SJSA1 (cell line): ENCODE measurements at places on chromosomes 7 and 10. TPM values are rescaled to one million over a fixed set of nuclear protein-coding genes. Genes with fewer than 3 reads are reported as not detected.
A peak's percentile ranks its signal among the peaks of the same experiment; 100 is the strongest.

The GALNT17 gene
- not detected in 2 replicates for total RNA-seq

The LFNG gene
- 0.97 and 2.4 TPM in 2 replicates for total RNA-seq

The GIMAP4 gene
- not detected in 2 replicates for total RNA-seq

- H3K27ac ChIP-seq: 0 out of 2 replicates have a peak overlapping the region, but pooled peaks have one; percentile 9
- H3K4me3 ChIP-seq: no peak overlapping the region
- H3K36me3 ChIP-seq: no peaks in the 10 kb centered on the region
- no peaks in the 10 kb centered on the region for H3K27me3 ChIP-seq
- peaks cover 11% of the 10 kb centered on the region; the same call in 1 of the 2 replicates for H3K4me1 ChIP-seq
Observed at GRCh38 chr7:28685242-28685643, 272.9 kb downstream of the TRIL start.

- no peak for DNase-seq
- peaks cover 8% of the 10 kb centered on the region for H3K36me3 ChIP-seq
Observed at GRCh38 chr10:126955934-126956711, 50.9 kb downstream of the DOCK1 start.

GRCh38 chr10:49500412-49500811, 38.5 kb downstream of the ERCC6 start:
- H3K36me3 ChIP-seq: peaks cover 7% of the 10 kb centered on the region; the same call in 1 of the 2 replicates
- DNase-seq: no peak
- no peak overlapping the region for H3K27ac ChIP-seq

GRCh38 chr10:95229724-95230627, 35.9 kb downstream of the ACSM6 start:
- peak overlapping the region; percentile 100 for H3K27ac ChIP-seq
- peaks cover 40% of the 10 kb centered on the region for H3K36me3 ChIP-seq

DNA sequence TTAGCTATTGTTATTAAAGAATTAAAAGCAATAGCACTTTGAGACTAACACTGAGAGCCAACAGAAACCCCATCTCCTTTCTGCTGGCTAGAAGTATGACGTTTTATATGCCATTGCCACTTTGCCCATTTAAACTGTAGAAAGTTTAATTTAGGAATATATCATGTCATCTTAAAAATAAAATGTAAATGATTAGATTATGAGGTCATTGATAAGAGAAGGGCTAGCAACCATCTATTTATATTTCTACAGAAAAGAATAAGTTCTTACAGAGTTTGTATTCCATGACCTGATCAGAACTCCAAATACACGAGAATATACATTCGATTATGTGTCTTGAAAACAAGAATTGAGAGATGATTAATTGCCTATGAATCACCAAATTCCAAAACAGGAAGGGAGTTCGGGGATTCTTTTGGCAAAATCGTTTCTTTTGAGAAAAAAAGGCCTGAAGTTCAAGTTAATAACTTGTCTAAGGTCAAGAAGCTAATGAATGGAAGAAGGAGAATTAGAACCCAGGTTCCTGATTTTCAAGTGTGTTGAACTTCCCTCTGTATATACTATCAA, 227.0 kb downstream of the TRIL start:
- DNase-seq: no peak
- H3K4me3 ChIP-seq: no peak overlapping the region
- H3K4me1 ChIP-seq: peaks cover 15% of the 10 kb centered on the region
- peaks cover 2% of the 10 kb centered on the region; the same call in 1 of the 2 replicates for H3K27me3 ChIP-seq
- H3K36me3 ChIP-seq: no peaks in the 10 kb centered on the region
- no peak overlapping the region for H3K27ac ChIP-seq

DNA sequence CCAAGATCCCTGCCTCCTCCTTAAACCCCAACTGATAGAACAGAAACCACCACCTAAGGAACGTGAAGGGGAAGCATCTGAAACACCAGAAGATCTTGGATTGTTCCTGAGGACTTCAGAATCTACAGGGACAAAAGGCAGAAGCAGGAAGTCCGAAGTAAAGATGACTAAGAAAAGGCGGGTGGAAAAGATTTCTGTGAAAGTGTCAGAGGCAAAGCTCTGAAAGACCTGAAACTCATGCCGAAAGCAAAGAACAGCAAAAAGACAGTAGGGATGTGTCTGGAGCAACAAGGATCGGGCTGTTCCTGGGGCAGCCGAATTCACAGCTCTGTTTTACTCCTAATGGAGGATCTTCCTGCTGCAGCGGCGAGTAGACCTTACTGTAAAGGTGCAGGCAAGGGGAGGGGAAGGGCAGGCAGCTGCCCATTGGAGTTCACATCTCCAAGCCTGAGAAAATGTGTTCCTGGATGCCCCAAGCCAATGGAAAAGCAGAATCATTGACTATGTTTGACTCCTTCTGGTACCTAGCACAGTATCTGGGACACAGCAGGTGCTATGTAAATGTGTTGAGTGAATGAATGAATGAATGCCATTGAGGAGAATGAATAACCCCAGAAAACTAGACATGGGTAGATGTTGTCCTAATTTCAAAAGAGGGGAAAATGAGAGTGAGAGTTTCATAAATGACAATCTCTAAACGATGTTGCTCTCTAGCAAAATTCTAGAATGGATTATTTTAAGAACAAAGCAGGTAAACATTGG, 40.4 kb downstream of the PDIA4 start:
- H3K4me3 ChIP-seq: peak overlapping the region; percentile 50
- H3K27me3 ChIP-seq: no peaks in the 10 kb centered on the region
- DNase-seq: no peak
- peaks cover 15% of the 10 kb centered on the region for H3K4me1 ChIP-seq
